ENCODE measurements at places on chromosomes 1 and 21. TPM values are rescaled to one million over a fixed set of nuclear protein-coding genes. Genes with fewer than 3 reads are reported as not detected.

SLC22A15 gene
- total RNA-seq: 3.6 TPM

CDC14A gene
- 12.8 TPM for total RNA-seq

TCHHL1 gene
- not detected for total RNA-seq

NRIP1 gene
- 99.2 TPM for total RNA-seq

PSMG1 gene
- total RNA-seq: 15.5 TPM

VANGL2 gene
- total RNA-seq: 6.9 TPM

BLACAT1 gene
- total RNA-seq: 0.31 TPM

NBPF11 gene
- total RNA-seq: 10.4 TPM

ZNF695 gene
- 3.5 TPM for total RNA-seq

ALX3 gene
- total RNA-seq: not detected

LAX1 gene
- total RNA-seq: not detected

A3GALT2 gene
- total RNA-seq: not detected

PPIAL4G gene
- total RNA-seq: not detected

TTC22 gene
- total RNA-seq: 8.7 TPM
